ENCODE measurements at places on chromosomes 4 and X.

- no peak for DNase-seq
Observed at GRCh38 chr4:38818441-38818976, 13.9 kb upstream of the TLR1 start.

DNA sequence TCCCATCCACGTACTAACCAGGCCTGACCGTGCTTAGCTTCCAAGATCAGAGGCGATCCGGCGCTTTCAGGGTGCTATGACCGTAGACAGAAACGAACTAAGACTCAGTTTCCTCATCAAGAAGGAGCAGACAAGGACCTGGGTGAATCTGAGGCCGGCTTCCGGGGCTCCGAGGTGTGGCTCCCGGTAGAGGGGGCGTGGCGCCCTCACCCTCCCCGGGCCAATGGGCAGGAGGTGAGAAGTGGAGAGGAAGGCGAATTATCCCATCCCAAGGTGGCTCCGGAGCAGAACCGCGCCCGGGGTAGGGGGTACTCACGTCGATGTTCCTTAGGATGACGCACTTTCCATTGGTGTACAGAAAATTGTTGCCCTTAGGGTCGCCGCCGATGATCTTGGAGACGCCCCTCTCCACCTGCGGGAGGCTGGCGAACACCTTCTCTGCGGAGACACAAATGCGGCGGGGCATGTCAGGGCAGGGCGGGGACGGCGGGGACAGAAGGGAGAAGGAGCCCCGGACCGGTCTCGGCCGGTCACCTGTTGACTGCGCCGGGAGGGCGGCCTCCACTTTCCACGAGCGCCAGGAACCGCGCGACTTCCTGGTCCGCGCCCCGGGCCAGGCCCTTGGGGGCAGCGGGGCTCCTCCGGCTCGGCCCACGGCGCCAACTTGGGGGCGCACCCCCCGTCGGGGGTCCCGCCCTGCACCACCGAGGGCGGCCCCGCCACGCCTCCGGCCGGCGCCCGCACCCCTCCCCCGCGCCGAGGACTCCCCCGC is 616 bp downstream of the WDR1 start:
- no peak for DNase-seq

DNA sequence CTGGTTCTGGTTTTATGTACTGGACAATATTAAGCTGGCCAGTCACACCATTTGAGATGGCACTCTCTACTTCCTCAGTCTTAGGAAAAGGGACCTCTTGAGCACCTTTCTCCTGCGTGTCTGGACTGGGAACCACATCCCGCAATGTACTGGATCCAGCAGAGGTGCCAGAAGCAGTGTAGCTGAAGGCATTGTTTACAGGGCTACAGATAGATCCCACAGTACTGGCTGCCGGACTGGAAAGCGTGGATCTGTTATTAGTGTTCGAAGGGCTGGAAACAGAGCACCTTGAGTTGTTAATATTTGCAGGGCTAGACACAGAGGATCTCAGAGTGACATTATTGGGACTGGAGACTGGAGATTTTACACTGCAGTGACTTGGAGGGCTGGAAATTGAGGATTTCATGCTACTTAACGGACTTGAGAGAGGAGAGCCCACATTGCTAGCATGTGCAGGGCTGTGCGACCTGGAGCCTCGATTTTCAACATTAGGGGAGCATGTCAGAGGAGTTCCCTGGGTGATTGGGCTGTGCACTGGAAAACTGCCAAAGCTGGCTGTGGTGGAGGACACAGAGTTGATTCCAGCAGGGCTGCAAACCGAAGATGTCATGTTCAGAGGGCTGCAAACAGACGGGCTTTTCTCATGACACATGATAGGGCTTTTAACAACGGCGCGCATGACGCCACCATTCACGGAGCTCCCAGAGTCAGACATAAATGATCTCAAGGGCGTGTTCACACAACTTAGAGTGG is 6.4 kb downstream of the NR3C2 start:
- DNase-seq, result no peak

DNA sequence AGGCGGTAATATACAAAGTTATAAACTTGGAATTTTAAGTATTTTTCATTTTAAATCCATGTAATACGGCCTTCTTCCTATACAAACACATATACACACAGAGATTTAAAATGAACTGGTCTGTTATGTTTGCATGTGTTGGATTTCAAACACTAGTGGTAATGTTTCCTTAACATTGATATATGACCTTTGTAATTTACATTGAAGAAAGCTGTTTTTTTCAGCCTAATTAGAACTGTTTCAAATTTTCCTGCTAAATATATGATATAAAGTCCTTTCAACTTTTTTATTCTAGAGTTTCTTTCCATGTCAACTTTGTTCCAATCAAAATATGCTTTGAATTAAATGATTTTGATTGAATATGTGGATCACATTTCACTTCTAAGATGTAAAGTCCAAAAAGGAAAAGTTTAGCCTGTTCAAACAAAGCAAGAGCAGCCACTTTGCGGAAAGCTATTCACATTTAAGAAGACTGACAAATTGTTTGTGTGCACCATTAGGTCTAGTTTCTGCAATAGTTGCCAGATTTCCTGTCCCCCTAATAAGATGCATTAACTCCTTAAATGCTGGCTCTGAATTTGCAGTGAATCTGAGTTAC is 226.0 kb upstream of the MAB21L2 start:
- no peak for DNase-seq

- no peak for DNase-seq
Observed at GRCh38 chr4:47669946-47670345, 167.9 kb downstream of the CORIN start.

- DNase-seq, result no peak
Observed at GRCh38 chr4:78703079-78703478, 73.1 kb upstream of the BMP2K start.

DNA sequence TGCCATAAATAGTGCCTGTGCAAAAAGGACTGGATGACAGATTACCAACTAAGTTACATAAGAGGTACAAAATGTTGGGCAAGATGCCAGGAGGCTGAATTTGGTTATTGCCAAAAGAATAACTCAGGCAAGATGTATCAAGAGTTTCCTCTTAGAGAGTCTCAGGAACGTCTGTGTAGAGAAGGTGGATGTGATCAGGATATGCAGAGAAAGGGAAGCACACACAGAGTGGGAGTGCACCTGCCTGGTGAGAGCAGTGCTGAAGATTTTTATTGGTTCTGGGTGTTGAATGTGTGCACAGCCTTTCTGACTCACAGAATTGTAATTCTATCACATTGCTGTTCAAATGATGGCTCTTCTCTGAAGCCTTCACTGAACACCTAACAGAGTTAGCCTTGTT is 156.8 kb upstream of the HS3ST1 start:
- no peak for DNase-seq

DNA sequence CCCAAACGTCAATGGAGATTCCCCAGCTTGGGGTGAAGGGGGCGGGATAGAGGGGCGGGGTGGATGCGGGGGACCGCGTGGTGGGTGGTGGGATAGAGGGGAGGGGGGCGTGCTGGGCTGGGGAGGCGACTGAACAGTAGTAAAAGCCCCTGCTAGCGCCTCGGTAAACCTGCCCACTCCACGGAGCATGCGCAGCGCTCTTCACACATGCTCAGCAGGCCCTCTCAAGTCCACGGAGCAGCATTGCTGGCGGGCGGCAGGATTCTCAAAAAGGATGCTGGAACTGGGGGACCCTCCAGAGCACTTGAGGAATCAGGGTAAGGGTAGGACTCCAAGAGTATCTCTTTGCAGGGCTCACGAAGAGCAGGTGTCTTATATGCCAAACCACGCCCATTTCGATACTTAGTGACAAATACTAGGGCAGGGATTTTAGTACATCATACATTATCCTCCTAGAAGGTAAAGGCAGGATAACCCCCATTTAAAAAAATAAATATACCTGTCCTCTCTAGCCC is 378 bp upstream of the RPS6KA6 start:
- peak; percentile 0 for DNase-seq

DNA sequence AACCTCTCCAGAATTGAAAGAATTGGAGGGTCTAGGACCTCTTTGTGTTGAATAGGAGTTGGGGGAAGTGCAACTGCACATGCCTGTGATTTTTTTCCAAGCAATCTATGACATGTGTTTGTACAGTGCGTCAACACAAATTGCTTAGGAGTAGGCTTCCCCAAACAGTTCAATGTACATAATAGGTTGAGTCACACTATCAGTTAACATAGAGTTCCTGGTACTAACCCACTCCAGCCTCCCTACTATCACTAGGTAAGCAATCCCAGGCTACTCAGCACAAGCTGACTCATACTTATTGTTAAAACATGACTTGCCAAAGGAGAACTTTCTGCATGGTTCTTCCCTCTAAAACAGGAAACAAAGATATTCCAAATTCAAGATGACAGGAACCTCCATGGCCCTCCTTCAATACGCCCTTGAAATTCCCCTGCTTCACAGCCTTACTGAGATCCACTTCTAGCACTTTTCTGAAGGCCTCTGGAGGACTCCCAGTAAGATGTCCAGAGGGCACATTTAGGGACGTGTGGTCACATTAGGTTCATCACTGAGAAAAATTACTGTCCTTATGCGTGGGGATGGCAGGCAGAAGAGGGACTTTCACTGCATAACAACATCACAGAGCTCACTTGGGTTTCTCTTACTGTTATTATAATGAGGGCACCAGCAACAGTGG is 8.4 kb upstream of the VSIG1 start:
- DNase-seq, result no peak

DNA sequence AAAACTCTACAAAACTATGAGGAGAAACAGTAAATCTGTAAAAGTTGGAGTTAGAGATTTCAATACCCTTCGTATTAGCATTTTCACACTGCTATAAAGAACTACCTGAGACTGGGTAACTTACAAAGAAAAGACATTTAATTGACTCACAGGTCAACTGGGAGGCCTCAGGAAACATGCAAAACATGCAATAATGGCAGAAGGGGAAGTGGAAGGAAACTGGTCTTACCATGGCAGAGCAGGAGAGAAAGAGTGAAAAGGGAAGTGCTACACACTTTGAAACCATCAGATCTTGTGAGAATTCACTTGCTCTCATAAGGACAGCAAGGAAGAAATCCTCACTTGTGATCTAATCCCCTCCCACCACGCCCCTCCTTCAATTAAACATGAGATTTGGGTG is 949.9 kb downstream of the TECRL start:
- DNase-seq, result no peak

DNA sequence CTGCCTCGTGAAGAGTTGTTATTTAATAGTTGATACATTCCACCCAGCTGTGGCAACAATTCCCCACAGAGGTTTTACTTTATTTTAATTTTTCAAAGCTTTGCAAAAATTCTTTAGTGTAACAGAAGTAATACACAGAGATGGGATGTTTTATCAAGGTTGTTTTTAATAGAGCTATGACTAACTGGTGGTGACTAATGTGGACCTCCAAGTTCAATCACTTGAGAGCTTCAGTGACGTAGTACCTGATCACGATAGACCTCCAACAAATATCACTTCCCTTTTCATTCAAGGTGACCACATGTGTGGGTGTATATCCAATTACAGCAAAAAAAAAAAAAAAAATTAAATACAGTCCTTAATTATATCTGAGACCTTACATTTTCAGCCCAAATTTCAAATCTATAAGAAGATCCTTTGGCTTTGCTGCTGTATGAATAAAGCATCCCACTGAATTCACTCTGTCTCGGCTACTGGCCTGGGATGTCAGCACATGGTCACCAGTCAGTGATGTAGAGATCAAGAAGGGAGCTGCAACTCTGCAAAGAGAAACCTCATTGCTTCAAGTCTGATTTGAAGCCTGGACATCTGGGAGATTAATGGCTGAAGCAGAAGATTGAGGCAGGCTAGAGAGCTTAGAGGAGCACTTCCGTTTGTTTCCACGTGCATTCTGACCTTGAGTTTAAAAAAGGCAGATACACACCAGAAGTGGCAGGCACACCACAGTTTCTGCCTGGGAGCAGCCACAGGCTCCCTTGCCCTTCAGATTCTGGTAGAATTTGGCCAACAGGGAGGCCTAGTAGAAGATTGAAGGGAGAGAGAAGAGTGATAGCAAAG is 345.9 kb upstream of the NOCT start:
- no peak for DNase-seq

- DNase-seq, result no peak
Observed at GRCh38 chr4:667545-667925, 6.5 kb downstream of the ATP5ME start.

- DNase-seq, result no peak
Observed at GRCh38 chr4:152278505-152279233, 257.2 kb downstream of the FBXW7 start.

- DNase-seq, result no peak
Observed at GRCh38 chrX:48531358-48531959, 8.1 kb upstream of the TBC1D25 start.

DNA sequence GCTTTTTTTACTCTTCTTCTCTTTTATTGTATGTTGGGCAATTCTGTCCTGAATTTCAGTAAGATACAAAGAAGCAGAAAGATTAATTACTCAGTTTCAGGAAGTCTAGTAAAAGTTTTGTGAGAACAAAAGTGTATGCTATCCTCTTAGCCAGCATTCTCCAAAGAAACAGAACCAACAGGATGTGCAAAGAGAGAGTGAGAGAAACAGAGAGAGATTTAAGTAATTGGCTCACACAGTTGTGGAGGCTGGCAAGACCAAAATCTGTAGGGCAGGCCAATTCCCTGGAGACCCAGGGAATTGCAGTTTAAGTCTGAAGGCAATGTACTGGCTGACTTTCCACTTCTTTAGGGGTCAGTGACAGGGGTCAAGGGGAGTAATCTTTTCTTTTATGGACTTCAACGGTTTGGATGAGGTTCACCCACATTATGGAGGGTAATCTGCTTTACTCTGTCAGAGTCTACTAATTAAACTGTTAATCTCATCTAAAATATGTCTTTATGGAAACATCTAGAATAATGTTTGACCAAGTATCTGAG is 59.2 kb upstream of the SLC39A8 start:
- DNase-seq, result no peak

DNA sequence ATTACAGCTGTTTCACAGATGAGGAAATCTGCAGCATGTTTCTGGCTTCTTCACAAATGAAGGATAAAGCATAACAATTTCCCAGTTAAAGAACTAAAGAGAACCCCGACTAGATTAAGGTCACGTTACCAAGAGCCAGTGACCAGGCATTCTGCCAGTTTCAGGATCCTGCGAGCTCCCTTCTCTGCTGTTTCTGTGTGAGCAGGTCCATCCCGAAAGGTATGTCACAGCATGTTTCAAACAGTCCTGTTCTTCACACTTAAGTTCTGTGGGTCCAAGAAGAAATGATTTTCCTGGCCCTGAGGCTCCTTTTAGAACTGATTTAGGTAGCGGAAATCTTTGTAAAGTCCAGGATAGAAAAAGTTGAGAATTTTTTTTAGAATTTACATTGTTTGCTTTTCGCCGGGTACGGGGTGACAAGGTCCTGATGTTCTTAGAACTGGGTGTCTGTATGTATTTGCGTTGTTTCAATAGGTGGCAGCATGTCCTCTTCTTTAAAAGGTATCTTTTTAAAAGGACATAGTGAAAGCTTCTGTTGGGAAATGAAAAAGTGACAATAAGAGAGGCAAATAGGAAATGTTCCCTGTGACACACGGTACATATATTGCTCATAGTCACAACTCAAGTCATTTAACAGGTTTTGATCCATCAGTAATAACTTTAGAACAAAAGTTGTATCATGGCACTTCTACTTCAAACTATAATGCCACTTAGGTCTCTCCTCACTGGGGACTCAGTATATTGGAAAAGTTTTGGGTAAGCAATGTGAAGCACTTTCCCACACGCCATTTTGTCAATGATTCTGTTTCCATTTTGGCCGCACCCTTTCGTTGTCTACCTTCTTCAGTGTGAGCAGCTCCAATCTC is 18.4 kb downstream of the IL21 start:
- no peak for DNase-seq
